Suprapubic skin (tissue), 4 donors: ENCODE measurements at places on chromosomes 2 and 18.

DNA sequence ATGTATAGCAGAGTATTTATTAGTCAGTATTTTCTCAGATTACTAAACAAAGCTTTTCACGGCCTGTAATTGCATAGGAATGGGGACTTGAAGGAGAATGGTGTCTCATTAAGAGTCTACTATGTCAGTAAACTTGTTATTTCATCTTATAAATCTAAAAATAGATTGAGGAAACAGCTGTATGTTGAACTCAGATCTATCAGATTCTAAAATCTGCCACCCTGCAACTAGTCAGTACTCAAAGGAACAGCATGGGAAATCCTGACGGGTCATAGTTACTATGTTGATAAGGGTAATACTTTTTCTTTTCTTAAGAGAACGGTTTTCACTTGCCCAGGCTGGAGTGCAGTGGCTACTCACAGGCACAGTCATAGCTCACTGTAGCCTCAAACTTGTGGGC lies 70.2 kb upstream of the EMILIN2 start:
- DNase-seq, result no peak

DNA sequence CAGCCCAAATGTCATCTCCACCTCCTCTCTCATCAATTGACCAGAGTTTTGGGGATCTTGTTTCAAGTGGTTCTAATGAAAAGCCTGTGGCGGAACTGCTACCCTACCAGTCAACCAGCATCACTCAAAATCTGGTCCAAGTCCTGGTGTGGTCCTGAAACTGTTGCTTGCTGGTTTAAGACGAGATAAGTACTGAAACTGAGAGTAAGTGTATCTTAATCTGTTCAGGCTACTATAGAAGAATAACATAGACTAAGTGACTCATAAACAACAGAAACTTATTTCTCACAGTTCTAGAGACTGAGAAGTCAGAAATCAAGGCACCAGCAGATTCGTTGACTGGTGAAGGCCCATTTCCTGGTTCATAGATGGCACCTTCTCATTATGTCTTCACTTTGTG lies 879 bp upstream of the GALNT5 start:
- DNase-seq, result no peak

DNA sequence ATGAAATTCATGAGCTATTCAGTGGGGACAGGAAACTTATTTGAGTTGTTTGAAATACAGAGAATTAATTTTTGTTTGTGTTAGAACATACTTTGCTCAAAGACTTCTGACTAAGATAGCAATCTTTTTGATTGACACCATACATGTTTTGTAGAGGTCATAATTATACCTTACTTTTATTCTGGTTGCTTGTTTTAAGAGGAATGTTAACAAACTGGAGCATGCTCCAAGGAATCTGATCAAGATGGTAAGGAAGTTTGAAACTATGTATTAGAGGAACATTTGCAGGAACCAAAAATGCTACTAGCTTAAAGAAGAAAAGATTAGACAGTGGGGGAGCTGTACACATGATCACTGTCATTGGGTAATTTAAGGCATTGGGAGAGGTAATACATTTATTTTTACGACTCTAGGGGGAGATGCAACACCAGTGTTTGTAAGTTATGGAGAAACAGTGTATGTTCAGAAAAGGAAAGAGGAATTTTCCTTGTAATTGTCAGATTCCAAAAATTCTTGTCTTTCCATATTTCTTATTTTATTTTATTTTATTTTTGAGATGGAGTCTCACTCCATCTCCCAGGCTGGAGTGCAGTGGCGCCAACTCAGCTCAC lies 8.0 kb downstream of the AGFG1 start:
- no peak for DNase-seq

- no peak for DNase-seq
Measured at GRCh38 chr2:75528221-75528977, 32.3 kb downstream of the EVA1A start.

DNA sequence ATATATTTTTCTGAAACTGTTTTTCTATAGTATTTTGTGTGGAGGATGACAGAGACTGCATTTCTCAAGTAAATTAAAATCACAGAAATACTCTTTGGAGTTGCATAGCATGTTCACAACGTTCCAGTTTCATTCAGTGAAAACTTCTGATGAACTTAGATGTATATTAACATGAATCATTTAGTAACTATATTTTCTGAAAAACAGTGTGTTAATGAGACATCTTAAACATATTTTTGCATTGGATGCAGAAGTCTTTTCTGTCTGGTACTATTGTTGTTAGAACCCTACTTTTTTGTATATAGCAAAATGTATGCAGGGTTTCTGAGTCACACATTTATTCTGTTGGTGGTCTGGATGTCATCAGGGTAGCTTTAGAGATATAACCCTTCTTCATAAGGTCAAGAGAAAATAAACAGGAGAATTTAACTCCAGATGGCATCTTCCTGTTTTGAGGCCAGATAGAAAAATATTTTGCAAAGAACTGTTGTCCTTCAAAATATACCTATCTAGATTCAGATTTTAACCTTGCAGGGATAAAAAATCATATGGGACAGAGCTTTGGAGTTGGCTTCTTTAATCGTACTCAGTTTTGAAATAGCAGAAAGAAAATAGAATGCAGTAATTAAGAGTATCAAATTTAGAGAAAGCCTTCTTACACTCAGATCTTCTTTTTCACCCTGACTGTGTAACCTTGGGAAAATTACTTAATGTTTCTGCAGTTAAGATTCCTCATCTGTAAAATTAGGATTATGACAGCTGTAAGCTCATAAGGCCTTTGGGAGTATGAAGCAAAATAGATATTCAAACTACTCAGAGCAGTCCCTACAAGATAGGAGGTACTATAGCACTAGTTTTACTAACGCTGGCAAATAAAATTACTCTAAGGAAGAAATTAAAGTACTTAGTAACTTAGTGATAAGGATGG lies 5.3 kb downstream of the COL3A1 start:
- no peak for DNase-seq

DNA sequence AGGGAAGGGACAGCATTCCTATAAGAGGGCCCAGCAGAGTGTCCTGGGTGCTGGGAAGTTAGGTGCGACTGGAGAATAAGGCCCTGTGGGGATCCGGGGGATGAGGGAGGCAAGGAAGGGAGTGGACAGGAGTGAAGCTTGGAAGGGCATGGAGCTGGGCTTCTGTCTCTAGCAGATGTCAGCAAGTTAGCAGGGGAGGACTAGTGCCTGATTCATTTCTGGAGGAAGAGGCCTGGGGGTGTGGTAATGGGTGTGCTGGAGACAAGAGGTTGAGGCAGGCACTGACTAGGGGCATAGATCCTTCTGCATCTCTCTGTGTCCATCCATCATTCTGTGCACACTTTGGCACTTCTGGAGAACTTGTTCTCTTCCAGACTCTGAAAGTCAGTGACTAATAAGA lies 134.7 kb downstream of the ACOXL start:
- DNase-seq, result no peak

- no peak for DNase-seq
Measured at GRCh38 chr2:26238311-26238958, 6.0 kb downstream of the HADHA start.

GRCh38 chr2:188852772-188853171 lies 121.4 kb upstream of the COL3A1 start:
- DNase-seq, result no peak

- DNase-seq, result no peak
Measured at GRCh38 chr2:173924285-173924684, 40.9 kb downstream of the SP3 start.

DNA sequence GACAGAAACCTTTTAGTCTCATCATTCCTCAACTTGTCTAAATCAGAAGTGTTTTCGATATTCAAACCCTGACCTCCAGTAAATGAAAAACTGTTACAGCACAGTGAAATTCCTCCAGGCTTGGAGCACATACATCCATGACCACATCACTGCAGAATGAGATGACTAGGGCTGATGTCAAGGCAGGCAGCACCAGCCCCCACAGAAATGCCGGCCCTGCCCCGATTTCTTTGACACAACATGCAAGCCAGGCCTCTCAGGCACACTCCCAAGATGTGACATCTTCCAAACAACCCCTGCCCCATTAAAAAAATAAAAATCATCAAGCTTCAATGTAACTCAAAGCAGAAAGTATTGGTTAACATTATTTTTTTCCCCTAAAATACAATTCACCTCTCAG lies 103.3 kb downstream of the CTAGE1 start:
- no peak for DNase-seq
